ENCODE measurements at places on chromosomes 11 and 22.

DNA sequence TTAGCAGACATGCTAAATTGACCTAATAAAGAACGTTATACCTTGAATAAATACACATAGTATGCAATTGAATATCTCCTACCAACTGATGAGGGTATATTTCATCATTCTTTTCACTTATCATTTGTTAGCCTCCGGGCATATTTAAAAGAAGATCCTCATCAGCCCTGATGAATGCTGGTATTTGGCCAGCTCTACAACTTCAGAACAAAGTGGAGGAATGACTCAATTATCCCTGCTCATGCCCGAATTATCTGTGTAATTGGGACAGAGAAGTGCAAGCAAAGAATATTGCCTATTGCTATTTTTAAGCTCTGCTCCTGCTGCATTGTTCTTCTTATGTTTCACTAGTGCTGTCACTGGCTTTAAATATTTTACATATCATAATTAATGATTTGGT, 622.1 kb downstream of the METTL15 start:
- DNase-seq = no peak

DNA sequence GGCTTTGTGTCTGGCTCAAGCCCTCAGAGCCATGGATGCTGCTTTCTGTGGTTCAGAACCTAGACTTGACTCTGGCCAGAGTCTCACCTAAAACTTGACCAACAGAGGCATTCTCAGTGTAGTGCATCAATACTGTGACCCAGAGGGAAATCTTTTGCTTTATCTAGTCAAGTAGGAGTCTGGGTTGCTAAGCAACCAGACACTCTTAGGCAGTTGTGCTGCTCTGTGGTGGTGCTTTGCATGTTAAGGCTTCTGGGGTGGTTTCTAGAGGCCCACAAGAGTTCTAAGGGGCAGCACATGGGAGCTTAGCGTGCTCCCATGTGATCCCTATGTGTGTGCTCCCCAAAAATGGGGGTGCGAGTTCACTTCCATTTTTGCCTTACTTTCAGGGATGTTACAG, 224.6 kb upstream of the PLET1 start:
- DNase-seq = no peak

- no peak for DNase-seq
Observed at GRCh38 chr22:44815099-44816070, 63.0 kb downstream of the ARHGAP8 start.

DNA sequence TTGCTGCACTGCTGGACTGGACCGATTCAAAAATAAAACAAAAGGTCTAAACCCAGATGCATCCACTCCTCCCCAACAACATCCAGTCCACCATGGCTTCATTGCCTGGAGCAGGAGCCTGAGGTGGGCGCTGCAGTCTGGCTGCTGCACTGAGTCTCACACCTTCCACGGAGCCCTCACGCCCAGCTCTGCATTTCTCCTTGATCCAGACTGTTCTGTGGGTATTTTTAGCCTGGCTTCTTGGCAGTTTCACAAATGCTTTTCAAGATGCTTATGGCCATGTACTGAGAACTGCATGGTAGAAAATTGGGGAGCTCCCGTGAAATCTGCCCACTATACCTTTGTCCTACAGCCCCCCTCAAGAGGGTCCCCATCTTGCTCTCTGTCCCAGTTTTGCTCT, 53.3 kb upstream of the JAM3 start:
- no peak for DNase-seq

- DNase-seq = peak; percentile 96
Observed at GRCh38 chr22:30635273-30636225, at the start of gene SLC35E4. TSS of gene SLC35E4 (plus strand) at chr22:30635781. CDS start at chr22:30636451, 670 bp downstream.

DNA sequence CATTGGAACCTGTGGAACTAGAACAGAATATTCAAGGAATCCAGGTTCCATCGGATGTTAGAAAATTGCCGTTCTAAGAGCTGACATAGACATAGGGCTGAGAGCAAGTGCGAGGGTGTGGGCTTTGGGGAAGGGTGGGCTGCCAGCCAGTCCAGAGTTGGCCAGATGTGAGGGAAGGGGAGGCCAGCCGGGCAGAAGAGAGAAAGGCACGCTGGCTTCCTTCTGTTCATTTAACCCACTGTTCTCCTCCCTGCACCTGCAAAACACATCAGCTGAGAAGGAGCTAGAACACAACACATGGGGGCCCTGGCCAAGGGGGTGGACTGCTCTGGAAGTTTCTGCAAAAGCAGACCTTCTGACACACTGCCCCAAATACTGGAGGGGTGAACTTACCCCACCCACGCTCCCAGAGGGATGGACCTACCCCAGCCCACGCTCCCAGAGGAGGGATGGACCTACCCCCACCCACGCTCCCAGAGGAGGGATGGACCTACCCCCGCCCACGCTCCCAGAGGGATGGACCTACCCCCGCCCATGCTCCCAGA, 98.0 kb downstream of the SHANK2 start:
- DNase-seq = no peak

- no peak for DNase-seq
Observed at GRCh38 chr11:111331711-111332479, 33.5 kb downstream of the POU2AF3 start.

DNA sequence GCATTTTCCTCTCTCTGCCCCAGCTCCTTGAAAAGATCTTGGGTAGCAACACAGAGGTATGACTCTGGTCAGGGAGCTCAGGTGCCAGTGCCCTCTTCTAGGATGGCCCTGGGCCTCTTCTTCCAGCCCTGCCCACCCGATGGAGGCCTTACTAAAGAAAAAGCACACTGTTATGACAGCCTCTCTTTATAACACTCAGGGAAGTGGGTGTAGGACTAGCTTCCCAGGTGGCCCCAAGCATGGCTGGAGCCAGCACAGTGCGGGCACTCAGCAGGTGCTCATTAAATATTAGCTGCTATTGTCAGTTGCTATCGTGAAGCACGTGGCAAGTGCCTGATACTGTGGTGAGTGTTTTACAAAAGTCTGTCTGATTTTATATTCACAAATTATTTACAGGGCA, 127.2 kb upstream of the B3GAT1 start:
- DNase-seq = no peak

DNA sequence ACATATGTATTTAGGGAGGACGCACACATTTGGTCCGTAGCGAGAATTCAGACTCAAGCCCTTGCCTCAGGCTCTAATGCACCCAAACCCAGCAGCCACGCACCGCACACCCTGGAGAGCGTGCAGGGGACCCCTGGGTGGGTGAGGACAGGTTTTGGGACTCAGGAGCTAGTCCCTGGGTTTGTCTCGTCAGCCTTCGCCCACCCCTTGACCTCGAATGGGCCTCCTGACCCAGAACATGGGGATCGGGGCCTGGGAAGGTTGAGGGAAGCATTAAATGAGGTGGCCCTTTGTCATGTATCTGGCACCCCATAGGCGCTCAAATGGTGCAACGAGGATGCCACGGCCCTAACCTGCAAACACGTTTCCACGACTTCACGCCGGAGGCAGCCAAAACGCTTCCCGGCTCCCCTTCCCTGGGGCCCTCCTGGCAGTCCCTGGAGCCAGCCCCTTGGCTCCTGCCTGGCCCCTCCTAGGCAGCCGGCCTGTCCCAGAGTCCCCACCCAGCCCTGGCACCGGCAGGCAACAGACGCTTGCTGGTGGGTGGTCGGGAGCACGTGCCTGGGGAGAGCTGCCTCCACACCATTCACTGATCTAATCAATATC, 5.5 kb upstream of the LINC01488 start:
- DNase-seq = no peak

DNA sequence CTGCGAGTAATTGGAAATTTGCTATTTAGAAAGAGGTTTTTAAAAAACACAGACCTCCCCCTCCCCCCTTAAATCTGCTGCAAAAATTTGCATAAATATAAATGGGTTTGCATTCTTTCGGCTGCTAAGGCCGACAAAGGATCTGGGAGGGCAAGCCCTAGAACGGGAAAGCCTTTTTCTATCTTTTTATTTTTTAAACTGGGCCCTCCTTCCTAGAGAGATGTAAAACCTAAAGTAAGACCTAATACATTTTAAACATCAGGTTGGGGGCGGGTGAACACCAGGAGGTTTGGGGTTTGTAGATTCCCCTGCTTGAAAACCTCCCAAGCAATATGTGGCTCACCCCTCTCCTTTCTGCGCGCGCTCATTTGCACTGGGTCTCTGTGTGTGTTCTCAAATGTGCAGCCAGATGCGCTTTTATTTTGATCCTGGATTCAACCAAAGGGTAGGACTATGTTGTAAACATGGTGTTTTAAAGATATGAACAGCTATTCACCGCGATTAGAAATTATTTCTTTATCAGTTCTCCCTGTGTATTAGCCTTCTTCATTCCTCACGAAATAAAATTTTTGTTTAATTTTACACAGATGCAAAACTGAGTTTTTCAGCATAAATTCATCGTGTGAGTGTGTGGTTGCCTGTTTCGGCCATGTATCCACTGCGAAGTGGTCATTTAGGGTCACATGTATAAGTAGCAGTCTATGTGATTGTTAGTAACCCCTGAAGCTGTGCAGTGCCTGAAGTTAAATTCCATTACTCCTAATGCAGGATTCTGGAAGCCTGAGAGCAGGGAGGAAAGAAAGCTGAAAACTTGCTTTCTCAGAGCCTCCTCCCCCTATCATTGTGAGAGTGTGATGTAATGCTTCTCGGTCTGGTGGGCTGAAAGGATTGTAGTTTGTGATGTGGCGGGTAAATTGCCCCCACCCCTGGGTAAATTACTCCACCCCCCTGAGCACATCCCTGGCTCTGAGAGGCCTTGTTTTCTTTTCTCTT, 988 bp downstream of the TNRC6B start:
- DNase-seq = peak; percentile 66

DNA sequence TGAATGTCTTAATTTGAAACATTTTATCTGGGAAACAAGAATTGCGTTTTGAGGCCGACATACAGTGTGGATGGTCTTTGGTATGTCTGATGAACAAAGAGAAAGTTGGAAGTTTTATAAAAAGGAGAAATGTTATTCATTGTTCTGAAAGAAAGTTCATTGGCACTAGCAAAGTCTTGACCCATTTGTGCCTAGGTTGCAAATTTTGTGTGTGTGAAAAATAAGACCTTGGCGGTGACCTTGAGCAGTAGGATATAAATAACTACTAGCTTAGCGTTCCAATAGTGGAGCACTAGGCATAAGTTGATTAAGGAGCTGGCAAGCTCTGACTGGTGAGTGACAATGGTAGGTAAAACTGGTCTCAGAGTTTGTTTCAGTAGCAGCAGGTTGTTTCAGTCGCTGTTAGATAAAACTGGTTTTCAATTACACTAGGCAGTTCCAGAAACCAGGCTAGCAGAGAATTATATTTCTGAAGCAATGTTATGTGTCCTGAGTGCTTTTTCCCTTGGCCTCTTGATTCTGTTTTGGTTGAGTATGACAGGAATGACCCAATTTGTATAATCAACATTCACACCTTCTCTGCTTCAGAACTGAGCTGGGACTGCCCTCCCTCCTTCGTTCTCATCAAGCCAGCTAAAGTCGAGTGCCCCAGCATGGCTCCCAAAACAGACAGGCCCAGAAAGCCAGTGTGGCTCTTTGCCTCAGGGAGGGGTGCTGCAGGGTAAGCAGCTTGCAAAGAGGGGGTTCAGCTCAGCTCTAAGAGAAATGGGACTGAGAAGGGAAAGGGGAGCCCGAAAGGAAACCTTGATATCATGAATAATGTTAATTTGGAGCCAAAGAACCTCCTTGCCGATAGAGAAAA, 85.7 kb downstream of the NTM start:
- DNase-seq = no peak

DNA sequence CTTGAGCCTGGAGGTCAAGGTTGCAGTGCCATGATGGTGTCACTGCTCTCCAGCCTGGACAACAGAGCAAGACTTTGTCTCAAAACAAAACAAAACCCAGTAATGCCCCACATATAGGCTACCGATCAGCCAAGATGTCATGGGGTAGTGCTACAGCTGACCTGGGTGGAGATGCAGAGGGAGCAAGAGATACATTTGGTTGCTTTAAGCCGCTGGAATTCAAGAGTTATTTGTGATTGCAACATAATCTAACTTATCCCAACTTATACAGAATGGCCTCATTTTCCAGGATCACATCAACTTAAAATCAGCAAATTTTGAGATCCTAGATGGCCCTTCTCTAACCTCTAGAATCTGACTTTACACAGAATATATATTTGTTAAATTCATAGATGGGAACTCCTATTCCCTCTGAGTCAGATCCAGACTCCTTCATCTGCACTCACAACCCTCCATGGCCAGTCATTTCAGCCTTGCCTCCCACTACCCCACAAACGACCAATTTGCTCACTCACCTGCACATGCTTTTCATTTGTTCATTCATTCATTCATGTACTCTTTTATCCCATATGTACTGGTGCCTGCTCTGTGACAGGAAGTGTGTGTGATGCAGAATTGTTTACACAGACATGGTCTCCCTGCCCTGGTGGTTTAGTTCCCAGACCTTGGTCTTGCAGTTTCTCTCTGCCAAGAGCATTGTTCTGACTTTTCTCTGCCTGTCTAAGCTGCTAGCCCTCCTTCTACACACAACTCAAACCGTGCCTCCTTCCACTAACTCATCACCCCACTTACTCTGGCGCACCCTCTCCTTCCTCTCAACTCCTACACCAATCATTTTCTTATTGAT, 24.1 kb upstream of the APLNR start:
- DNase-seq = no peak

DNA sequence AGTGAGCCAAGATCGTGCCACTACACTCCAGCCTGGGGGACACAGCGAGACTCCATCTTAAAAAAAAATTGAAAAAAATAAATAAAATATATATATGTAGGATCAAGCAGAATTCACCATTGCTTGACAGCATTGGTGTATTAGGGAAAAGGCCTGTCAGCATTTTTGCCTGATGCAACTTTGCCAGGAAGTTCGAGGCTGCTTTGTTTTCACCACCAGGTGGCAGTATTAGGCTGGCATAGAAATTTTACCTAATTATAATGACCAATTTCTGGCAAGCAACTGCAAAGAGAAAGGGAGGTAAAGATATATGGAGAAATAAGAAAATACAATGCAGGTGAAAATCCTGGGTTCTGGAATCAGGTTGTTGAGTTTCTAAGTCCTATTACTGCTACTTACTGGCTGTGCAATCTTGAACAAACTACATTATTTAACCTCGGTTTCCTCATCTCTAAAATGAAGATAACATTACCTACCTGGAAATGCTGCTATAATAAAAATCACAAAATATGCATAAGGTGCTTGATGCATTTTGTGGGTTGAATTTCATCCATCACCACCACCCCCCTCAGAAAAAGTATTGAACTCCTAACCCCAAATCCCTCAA, 24.7 kb downstream of the LAYN start:
- DNase-seq = peak; percentile 70

- DNase-seq = no peak
Observed at GRCh38 chr11:71252770-71253730, 673 bp upstream of the SHANK2 start.

GRCh38 chr11:34169686-34170085, 64.3 kb downstream of the NAT10 start:
- DNase-seq = no peak

- DNase-seq = no peak
Observed at GRCh38 chr22:41352058-41352457, 29.7 kb upstream of the TEF start.

GRCh38 chr11:1573077-1573902, 1.2 kb upstream of the DUSP8 start:
- DNase-seq = no peak

DNA sequence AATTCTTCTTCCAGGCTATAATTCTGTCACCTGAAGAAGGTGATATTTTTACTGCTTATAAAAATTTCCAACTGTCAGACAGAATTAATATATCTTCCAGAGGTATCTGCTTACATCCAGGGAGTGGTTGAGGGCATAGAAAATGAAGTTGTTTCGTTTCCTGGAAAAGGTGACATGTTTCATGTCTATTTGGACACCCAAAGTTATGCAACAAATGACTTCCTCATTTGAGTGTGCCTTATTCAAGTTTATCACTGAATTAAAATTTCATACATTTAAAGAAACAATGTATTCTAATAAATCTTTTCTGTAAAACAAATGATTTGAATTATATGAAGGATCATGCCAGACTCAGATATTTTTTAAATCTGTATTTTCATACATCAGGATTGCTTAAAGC, 8.5 kb upstream of the GRAMD1B start:
- no peak for DNase-seq

- DNase-seq = no peak
Observed at GRCh38 chr11:57544566-57544965, 7.2 kb downstream of the SMTNL1 start.

All from activated CD8-positive, alpha-beta memory T cell treated with anti-CD3 and anti-CD28 coated beads, Interleukin-2, amount 10 ng/mL, durations not matched to agents 7 days and 5 days (primary cell).